NCI-H2081 (cell line): ENCODE measurements at places on chromosomes 1 and 21.
A peak's percentile ranks its signal among the peaks of the same experiment; 100 is the strongest.

- DNase-seq: no peak
Observed at GRCh38 chr21:46304955-46305354, 18.7 kb downstream of the C21orf58 start.

- no peak for DNase-seq
Observed at GRCh38 chr21:35035116-35035515, 14.0 kb downstream of the RUNX1 start.

- DNase-seq: no peak
Observed at GRCh38 chr1:204879351-204879750, 8.7 kb downstream of the NFASC start.

DNA sequence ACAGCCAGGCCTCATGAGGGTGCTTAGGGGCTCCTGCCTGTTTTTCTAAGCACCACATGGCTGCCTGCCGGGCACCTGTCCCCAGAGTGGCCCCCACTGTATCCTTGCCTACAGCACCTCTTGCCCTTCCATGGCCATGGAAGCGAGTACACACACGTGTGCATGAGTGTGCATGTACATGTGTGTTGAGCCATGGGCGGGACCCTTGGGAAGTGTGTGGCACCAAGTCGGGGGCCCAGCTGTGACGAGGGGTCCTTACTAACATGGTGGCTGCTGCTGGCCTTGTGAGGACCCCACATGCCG, 25.8 kb downstream of the KRTAP10-1 start:
- no peak for DNase-seq

DNA sequence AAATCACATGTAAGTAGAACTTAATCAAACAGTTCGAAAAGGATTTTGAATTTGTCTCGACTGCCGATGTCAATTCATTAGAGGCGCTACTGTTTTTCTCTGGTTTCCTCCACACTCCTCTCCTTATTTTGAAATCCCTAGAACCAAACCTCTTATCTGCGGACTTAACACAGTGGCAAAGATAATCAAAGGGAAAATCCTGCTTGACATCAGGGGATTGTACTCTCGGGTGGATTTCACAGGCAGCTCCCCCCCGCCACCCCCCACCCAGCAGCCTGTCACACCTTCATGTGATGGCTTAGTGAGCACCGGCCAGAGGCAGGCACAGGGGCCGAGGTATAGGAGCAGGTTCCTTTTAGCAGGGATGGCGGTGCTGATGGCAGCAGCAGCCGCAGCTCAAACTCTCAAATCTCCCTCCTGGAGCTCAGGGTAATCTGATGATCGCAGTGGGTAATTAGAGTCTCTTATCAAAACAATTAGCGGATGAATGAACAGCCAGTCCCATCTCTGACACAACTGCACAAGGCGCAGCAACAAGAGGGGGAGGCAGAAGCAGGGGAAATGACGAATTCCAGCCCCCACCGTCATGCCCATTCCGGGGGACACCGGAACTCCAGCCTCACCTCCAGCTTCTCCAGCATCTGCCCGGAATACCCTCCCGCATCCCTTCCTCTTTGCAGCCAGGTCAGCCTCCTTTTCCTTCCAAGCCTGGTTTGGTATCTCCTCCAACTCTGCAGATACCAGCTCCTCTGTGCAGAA, 80.3 kb downstream of the SSBP3 start:
- peak; percentile 51 for DNase-seq

DNA sequence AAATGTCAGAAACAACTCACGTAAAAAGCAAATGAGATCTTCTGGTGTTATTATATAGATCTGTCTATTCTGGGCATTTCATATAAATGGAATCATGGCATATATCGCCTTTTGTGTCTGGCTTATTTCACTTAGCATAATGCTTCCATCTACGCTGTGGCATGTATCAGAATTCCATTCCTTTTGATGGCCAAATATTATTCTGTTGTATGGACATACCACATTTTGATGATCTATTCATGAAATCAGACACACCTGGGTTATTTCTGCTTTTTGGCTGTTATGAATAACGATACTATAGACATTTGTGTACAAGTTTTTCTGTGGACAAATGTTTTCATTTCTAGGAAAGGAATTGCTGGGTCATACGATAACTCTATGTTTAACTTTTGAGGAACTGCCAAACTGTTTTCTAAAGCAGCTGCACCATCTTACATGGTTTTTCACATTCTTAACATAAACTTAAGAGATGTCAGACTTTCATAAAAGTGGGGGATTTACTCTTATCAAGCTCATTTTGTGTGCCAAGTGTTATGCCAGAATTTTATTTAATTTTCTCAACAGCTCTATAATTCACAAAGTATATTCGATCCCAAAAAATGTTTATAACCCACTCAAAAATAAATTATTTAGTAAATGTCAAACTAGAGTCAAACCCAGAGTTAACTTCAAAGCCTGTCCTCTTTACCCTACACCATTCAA, 7.6 kb downstream of the ENAH start:
- DNase-seq: no peak

DNA sequence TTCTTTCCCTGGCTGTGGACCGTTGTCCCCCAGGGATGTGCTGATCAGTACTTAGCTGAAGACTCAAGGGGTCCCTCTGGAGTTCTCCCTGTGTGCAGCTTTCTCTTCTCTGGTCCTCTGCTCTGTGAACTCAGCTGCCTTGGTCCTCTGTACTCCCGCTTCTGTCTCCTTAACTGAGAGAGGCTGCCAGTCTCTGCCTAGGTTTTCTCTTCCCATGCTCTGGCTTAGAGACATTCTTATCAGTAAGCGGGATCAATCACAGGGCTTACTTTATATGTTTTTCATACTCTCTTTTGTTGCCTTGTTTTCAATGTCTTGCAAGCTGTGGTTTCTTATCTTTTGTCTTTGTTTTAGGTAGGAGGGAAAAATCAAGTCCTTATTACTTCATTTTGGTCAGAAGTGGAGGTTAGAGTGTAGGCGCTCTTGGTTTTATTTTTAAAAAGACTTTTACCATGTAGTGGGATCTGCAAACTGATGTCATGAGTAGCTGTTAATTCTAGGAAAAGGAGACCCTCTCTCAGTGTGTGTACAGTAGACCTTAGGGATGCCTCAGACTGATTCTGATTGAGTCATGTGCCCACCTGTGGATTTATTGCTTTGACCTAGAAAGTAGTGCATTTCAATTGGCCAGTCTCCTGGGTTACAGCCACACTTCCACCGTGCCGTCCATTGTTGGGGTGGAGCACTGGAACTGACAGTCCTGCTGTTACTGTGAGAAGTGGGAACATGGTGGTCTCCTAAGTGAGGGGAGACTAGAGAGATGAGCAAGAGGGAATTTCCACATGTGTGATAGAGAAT, 46.6 kb downstream of the TTC3 start:
- DNase-seq: no peak

- DNase-seq: no peak
Observed at GRCh38 chr1:155044365-155044764, 6.8 kb upstream of the ADAM15 start.

DNA sequence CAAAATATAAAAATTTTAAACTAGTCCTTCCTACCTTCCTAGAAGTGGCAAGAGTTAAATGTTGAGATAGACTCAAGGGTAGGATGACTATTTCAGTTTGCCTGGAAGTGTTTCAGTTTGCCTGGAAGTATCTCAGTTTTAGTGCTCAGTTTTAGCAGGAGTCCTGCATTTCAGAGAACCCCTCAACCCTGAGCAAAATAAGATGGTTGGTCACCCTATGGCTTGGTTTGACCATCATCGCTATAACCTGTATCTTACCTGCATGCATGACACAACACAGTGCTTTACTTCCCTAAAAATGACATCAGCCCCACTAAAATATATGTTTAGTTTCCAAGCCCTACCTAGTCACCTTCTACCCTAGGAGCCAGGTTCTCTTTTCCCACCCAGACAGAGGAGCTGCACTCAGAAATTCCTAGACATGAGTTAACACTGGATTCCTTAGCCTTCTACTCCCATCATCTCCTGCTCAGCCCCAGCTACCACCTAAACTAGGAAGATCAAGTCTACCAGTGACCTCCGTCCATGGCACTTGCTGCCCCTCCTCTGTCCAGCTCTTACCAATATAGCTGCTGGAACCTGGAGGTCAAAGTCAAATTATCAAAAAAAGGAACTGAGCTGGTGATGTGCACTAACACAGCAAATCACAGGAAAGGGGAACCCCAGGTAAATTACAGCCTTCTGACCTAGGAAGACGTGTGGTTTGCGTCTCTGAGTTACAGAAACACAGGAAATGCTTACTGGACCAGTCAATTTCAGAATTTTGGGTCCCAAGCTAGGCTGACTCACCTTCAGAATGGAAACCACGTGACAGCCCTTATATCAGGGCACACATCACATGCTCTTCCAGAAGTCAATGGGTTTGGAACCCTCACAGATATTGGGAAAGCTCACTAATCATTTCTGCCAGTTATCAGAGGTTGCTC, 2.2 kb upstream of the G0S2 start:
- no peak for DNase-seq

GRCh38 chr1:153505576-153505975, 30.2 kb downstream of the S100A6 start:
- DNase-seq: no peak

GRCh38 chr1:50047916-50048694, 24.4 kb upstream of the AGBL4 start:
- DNase-seq: no peak

DNA sequence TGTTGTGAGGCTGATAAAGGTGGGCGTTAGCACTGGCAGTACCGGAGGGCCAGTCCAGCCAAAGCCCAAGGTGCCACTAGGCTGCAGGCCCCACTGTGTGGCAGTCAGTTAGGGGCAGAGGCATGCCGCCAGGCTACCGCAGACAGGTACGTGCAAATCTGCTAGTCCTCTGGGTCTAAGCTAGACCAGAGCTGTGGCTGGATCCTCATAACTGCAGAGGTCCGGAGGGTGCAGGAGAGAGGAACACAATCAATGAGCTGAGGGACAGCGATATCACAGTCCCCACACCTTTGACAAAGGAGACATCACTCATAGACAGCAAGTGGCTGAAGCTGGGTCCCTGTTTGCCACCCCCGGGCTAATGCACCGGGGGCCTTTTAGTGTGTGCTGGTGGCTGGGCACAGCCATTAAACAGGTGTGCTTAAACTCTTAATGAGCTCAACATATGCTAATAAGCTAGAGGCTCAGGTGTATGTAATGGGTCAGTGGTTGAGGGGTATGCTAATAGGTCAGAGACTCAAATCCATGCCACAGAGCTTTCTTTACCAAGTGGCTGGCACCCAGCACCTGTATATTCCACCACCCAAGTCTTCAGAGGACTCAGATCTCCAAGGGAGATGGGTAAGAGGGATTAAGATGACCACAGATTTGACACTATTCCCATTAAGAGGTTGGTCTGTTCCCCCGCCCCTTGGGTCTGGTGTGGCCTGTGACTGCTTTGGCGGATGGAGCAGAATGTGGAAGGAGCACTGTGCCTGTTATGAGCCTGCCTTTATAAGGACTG, 82.0 kb downstream of the GLIS1 start:
- DNase-seq: no peak

GRCh38 chr1:1206966-1207531, 657 bp upstream of the TNFRSF18 start:
- DNase-seq: no peak

GRCh38 chr1:55378582-55378981, 163.4 kb upstream of the USP24 start:
- peak; percentile 27 for DNase-seq

DNA sequence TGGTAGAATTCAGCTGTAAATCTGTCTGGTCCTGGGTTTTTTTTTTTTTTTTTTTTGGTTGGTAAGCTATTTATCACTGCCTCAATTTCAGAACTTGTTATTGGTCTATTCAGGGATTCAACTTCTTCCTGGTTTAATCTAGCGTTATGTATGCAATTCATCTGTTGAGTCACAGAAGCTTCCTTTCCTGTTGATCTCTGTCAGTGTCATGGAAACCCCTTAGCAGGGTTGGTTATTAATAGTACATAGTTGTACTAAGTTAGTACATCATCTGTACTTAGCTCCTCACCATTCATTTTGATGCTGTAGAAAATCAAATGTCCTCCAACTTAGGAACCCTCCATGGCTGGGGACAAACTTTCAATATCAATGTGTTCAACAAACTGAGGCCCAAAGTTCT, 51.0 kb upstream of the BARHL2 start:
- no peak for DNase-seq

GRCh38 chr1:85445906-85446305, 19.1 kb downstream of the DDAH1 start:
- no peak for DNase-seq

GRCh38 chr21:14259747-14260146, 43.8 kb downstream of the RBM11 start:
- DNase-seq: no peak

GRCh38 chr1:150089846-150090520, 22.4 kb downstream of the VPS45 start:
- DNase-seq: no peak

DNA sequence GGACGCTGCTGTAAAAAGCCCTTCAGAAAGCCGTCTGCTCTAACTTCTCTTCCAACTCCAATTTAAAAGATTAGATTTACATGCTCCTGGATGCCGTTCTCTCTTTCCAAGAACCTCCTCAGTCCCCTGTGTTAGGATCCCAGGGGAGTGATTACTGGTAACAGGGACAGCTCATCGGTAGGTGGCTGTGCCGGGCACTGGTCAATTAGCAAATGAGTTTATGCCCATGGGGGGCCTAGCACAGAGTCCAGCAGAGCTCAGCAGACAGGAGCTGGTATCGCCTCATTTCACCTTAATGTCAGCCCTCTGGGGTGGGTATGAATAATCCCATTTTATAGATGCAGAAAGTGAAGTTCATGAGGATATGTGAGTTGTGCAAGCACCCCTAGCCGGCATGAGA, 191.9 kb downstream of the GRIK3 start:
- no peak for DNase-seq

- DNase-seq: no peak
Observed at GRCh38 chr1:207805841-207806421, 54.1 kb downstream of the CD46 start.

DNA sequence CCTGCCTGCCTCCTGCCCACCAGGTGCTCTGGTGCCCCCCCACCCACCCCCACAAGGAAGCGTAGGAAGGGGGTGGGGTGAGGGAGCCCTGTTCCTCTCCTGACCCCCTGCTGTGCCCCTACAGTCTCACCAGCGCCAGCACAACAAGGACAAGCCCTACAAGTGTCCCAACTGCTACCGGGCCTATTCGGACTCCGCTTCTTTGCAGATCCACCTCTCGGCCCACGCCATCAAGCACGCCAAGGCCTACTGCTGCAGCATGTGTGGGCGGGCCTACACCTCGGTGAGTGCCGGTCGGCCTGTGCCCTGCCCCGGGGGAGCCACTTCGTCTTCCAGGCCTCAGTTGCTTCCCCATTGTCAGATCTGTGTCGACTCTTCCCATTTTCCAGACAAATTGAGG, 25.9 kb downstream of the A3GALT2 start:
- DNase-seq: no peak

- no peak for DNase-seq
Observed at GRCh38 chr1:87795615-87796337, 467.1 kb downstream of the LMO4 start.

- DNase-seq: no peak
Observed at GRCh38 chr21:31267644-31268043, 76.4 kb downstream of the TIAM1 start.

- peak; percentile 27 for DNase-seq
Observed at GRCh38 chr1:67347688-67348472, 40.2 kb downstream of the IL12RB2 start.
